ENCODE measurements at places on chromosomes 3 and 15.
A peak's percentile ranks its signal among the peaks of the same experiment; 100 is the strongest.

DNA sequence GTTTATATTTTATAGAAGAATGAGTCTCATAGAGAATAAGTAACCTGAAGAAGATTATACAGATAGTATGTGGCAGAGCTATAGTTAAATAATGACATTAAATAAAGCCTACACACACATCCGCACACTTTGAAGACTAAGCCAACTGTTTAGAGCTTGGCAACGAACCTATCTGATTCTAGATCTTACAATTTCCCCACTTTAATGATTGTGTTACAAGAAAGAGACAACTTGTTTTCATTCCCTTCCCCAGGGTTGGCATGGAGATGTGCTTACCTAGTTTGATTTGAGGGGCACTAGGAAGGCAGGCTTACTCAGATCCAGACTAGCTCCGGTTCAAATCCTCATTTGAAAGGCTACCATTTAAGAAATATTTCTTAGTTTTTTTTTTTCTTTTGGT is 61.9 kb upstream of the CBLB start:
- no peak for DNase-seq

GRCh38 chr3:107272471-107272870 is 104.8 kb upstream of the CCDC54 start:
- DNase-seq, result no peak

GRCh38 chr3:18723206-18723810 is 298.2 kb upstream of the SATB1 start:
- DNase-seq, result no peak

GRCh38 chr15:79332824-79333510 is 22.1 kb downstream of the TMED3 start:
- DNase-seq, result no peak

DNA sequence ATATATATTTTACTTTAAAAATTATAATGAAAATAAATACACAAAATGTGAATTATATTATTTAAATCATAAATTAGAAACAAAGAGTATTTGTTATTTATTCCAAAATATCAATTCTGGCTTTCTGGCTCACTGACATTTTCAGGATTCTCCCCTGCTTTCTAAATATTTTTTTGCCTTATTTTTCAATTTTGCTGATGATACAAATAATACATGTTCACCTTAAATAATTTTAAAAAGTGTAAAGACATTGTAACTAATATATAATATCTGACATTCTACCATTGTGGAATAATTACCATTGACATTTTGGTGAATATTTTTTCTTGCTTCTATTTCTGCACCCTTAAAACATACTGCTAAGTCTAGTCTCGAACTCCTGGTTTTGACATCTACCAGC is 325.9 kb upstream of the CBLB start:
- no peak for DNase-seq

DNA sequence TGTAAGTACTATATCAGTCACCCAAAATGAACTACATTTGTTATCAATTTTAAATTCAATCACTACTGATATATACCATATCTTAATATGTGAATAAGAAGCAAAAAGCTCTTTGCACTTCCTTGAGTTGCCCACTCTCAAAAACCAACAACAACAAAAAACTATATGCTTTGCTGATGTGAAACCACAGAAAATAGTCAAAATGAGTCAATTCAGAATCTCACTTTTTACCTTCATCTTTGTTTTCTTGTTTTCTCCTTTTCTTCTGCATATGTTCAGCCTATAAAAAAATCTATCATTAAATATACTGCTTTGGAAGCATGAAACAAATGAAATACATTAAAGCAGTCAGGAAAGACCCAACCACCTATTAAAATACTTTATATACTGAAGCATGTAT is 80.7 kb downstream of the UBR1 start:
- DNase-seq, result no peak

GRCh38 chr3:51538115-51538458 is 432 bp upstream of the RAD54L2 start:
- peak; percentile 1 for DNase-seq

- no peak for DNase-seq
These were observed 1.0 kb upstream of the ISY1 start for GRCh38 chr3:129161860-129162271.

GRCh38 chr3:100753846-100754245 is 44.6 kb downstream of the TFG start:
- no peak for DNase-seq

DNA sequence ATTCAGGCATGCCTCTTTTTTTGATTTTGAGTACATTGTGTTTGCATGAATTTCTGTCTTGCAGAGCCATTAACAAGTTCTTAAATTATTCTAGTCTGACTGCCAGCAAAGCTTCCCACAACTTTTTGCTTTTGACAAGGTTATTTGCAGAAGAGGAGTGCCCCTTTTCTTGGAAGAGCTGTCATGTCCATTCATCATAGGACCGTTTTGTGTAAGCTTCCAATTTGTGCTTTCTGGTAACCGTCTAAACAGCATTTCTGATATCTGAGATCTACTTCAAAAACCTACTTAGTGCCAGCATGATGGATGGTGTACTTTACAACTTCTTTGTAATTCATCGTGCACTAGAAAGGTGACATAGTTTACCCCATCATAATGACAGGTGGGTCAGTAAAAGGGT is 379.7 kb downstream of the NAALADL2 start:
- no peak for DNase-seq

- DNase-seq, result no peak
These were observed 12.6 kb downstream of the TMEM43 start for GRCh38 chr3:14137445-14137844.
